ENCODE measurements at places on chromosomes 3 and 15.

DNA sequence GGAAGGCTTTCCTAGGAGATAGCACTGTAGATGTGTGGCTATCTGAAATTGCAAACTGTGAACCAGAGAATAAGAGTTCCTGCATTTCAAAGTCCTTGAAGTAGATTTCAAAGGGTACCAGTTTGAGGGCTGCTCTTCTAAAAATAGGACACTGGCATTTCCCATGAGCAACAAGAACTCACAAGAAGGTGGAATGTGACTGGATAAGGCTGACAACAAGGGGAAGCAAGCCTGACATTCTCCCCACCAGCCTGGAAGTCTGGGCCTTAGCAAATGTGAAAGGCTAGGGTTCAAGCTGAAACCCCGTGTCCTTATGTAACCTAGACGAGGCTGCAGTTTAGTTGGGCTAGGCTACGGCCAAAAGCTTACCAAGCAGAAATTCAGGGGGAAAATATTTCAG is 18.7 kb upstream of the TJP1 start:
- DNase-seq, result no peak

GRCh38 chr3:171416061-171416460 is 44.1 kb downstream of the TNIK start:
- DNase-seq, result no peak

DNA sequence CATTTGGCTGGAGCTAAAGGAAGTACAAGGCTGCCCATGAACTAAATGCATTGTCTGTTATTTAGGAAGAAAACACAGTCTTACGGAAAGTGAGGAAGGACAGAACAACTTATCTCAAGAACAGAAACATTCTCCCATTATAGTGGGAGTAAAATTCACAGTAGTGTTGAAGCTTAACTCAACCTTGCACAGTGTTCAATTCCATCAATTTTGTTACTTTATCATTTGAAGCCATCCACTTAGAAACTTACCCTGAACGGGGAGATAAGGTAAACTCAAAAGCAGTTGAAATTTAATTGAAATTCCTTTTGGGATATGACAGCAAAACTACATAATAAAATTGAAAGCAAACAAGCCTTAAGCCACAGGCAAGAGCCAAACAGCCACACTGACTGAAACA is 186.9 kb downstream of the PCCB start:
- no peak for DNase-seq

GRCh38 chr3:138271189-138271794 is 58.4 kb downstream of the NME9 start:
- no peak for DNase-seq

DNA sequence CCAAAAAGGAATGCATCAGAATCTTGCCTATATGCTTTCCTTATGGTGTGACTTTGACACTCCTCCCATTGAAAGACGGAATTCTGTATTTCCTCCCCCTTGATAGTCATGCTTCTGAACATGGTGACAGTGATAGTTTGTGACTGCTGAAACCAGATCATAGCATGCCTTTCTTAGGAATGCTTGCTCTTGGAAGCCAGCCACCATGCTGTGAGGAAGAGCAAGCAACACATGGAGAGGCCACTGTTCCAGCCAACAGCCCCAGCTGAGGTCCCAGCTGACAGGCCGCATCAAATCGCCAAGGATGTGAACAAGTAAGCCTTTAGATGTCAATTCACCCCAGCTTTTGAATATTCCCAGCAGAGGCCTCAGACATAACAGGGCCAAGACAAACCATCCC is 100.1 kb downstream of the IGF2BP2 start:
- no peak for DNase-seq

GRCh38 chr3:127134887-127135240 is 58.1 kb upstream of the PRR23E start:
- DNase-seq, result no peak

DNA sequence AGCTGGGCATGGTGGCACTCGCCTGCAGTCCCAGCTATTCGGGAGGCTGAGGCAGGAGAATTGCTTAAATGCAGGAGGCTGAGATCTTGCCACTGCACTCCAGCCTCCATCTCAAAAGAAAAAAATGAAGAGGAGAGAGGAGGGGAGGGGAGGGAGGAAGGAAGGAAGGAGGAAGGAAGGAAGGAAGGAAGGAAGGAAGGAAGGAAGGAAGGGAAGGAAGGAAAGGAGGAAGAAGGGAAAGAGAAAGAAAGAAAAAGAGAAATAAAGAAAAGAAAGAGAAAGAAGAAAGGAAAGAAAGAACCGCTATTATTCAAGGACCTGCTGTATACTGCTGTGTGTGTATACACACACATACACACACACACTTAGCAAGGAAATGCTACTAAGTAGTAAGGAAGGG is 35.6 kb upstream of the DYNC1LI1 start:
- no peak for DNase-seq

- no peak for DNase-seq
These were observed 73.5 kb downstream of the ATP1B3 start for GRCh38 chr3:141949972-141950371.

DNA sequence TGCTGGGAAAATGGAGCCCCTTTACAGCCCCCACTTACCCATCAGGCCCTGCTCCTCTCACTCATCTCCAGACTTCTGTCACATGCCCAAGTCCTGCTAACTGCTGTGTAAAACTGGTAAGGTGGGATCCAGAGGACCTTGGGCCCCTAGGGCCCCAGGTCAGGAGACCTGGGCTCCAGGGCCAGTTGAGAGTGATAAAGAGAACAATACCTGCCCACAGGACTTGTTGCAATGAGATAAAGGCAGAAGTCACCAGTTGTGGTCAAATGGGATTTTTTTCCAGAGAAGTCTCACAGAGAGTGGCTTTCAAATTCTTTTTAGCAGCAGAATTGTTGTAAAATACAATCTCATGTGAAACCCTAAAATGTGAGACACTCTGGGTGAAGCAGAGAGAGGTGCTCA is 753 bp downstream of the FURIN start:
- DNase-seq, result no peak

GRCh38 chr15:66401130-66402021 is 14.7 kb downstream of the MAP2K1 start:
- no peak for DNase-seq

DNA sequence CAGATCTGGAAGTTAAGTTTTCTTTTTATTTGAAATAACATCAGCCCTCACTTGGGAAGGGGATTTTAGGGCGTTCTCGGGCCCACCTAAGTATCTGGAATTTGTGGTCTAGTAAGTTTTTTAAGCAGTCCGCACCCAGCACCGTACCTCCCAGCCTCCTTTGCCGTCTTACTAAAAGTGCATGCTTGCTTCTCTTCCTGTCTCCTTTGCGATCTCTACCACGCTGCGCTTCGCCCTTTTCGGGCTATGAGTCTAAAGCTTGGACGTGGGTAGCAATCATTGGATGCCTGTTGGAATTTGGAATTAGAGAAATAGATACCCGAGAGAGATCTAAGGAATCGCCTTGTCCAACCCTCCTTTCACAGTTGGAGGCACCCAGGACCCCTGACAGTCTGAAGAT is 1.1 kb downstream of the THSD4 start:
- DNase-seq, result no peak

GRCh38 chr3:123819949-123820348 is 64.2 kb downstream of the MYLK start:
- DNase-seq, result no peak

GRCh38 chr3:54756330-54756731 is 171.5 kb downstream of the LRTM1 start:
- DNase-seq, result no peak

DNA sequence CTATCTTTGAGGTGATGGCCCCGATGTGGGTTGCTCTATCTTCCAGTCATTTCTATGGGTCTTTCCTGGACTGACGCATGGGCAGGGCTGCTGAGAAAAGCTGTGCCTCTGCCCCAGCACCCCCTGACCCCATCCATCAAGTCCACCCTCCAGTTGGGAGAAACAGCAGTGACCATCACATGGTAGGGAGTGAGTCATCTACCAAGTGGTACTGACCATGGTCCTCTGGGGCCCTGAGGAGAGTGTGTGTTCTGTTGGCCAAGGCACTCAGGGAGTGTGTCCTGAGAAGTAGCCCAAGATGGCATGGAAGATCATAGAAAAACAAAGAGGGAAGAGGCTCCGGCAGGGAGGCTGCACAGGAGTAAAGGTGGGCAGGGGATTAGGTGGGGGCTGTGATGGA is 1.6 kb upstream of the DNAH1 start:
- DNase-seq, result no peak

GRCh38 chr3:126473292-126474168 is 2.2 kb downstream of the ZXDC start:
- DNase-seq, result peak; percentile 31

GRCh38 chr15:66730168-66731021 is 28.4 kb downstream of the SMAD6 start:
- DNase-seq, result no peak

DNA sequence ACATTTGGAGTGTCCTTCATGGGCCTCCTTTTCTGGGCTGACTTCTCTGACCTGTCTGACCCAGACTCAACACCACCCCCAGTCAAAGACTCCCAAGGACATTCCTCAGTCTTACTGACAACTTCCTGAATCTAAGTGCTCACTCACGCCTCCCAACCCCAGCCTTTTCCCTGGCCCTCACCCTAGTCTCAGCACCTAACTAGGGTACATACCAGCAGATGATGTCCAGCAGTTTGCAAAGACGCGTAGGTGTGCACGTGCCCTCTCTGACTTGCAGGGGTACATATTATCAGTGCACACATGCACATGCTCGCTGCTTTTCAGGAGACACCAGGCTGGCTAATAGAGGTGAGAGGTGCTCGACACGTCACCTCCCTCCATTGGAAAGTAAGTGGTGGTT is 38.7 kb upstream of the SLCO2A1 start:
- DNase-seq, result no peak

DNA sequence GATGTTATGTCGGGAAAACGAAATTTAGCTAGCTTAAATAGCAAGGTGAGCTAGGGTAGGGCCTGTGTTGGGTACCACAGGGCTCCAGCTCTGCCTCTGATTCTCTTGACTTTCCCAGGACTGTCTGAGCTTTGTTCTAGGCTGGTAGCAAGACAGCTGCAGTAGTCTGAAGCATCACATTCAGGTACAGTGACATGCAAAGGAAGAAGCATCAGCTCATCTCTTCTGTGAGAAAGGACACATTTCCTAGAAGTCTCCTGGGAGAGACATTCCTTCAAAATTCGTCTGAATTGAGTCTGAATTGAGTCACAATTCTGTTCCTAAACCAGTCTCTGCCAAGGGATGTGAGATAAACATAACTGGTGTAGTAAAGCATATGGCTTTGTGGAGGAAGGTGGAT is 8.5 kb upstream of the UBXN7 start:
- DNase-seq, result no peak

GRCh38 chr3:97895216-97895615 is 73.4 kb downstream of the CRYBG3 start:
- no peak for DNase-seq

DNA sequence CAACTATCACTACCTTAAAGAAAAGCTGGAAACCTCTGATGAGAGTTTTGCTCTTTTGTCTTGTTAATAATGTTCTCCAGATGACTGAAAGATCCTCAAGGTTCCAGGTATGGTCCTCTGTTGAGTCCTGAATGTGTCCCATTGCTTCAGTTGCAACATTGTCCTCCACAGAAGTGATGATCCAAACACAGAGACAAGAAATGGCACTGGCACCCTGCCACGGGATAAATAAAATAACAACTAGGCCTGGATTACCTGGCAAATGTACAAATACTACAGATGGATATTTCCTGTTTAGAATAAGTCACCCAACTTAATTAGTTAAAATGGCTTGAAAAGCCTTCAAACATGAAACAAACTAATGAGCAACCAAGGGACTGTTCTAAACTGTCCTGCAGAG is 58.3 kb downstream of the EIF3J start:
- DNase-seq, result no peak

- no peak for DNase-seq
These were observed 538.6 kb downstream of the NR2F2 start for GRCh38 chr15:96869122-96869521.

GRCh38 chr3:23567917-23568316 is 237.8 kb upstream of the UBE2E1 start:
- DNase-seq, result no peak

DNA sequence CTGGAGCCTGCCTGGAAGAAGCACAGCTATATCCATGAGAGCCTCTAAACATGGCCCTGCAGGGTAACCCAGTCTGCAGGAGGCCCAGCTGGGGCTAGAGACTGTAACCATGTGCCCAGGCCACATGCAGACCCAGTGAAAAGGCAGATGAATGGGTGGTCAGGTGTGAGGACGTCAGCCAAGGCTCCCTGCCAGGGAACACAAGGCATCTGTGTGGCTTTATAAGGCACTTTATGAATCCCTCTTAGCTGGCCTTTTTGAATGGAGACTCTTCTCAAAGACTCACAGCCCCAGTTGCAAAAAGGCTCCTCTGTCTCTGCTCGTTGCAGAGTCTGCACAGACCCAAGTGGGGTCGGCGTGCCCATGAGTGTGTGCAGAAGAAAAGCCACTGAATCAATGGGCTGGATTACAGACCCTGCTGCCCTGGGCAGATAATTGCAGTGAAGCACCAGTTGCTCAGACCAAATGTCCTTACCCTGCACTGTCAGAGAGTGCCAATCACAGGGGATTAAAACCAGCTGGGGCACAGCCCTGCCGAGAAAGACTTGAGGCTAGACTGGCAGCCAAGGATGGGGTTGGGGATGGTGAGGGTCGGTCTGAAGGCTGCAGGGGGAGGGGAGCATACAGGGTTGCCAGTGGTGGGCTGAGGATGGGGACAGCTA is 154.2 kb downstream of the RAB11A start:
- DNase-seq, result no peak

GRCh38 chr3:4680871-4681300 is 187.7 kb downstream of the ITPR1 start:
- no peak for DNase-seq

- peak; percentile 70 for DNase-seq
These were observed 209.2 kb upstream of the ZPLD1 start for GRCh38 chr3:102225407-102226132.

DNA sequence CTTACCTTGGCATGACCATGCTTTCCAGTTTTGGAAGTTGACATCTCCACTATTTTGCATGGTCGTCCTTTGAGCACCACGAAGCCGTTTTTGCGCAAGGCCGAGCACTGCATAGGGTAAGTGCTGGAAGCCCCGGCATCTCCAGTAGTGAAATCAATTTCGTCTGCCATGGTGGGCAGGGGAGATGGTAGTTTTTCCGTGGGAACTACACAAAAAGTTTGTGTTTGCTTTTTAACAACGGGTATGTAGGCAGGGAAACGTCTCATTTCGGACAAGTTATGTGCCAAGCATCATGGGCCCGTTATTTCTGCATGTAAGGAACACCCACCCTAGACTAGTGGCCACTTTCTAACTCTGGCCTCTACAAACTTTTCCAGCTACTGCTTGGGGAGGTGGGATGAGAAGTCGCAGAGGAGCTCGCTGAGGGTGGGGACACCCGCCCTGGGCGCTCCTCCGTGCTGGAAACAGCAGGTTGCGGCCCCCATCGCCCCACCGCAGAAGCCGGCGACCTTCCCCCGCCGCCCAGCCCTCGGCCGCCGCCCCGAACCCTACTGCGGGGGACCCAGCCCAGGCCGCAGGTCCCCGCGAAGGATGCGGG is 701 bp downstream of the EIF5A2 start:
- no peak for DNase-seq

Measured in AML-193 (cell line).